Stimulated activated CD8-positive, alpha-beta memory T cell treated with anti-CD3 and anti-CD28 coated beads, Interleukin-4, amount 100 ng/mL, for 1 hour (primary cell): ENCODE measurements at places on chromosomes 16 and 17.
A peak's percentile ranks its signal among the peaks of the same experiment; 100 is the strongest.

DNA sequence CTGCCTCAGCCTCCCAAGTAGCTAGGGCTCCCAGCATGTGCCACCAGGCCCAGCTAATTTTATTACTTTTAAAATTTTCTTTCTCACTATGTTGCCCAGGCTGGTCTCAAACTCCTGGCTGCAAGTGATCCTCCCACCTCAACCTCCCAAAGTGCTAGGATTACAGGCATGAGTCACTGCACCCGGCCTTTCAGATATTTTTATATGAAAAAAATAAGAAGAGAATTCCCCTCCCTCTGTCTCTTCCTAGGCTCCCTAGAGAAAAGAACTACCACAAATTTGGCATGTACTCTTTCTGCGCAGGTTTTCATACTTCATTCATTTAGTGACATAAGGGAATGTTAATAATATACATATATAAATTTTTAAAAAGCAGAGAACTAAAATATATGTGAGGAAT is 21.7 kb upstream of the SMURF2 start:
- no peak for DNase-seq

- DNase-seq: no peak
Measured at GRCh38 chr16:3787924-3788661, 70.8 kb upstream of the TRAP1 start.

DNA sequence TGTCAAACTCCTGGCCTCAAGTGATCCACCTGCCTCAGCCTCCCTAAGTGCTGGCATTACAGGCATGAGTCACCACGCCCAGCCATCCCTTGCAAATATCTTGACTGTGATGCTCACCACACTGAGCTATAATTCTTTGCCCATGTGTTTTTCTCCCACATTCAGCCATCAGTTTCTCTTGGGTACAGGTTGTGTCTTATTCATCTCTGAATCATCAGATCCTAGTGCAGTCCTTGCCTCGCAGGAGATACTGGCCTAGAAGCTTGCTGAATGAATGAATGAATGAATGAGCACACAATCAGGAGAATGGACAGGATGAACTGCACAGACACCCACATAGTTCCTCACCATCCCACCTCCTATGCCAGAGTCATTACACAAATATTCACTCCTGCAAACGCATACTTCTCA is 24.4 kb upstream of the ETV4 start:
- no peak for DNase-seq

DNA sequence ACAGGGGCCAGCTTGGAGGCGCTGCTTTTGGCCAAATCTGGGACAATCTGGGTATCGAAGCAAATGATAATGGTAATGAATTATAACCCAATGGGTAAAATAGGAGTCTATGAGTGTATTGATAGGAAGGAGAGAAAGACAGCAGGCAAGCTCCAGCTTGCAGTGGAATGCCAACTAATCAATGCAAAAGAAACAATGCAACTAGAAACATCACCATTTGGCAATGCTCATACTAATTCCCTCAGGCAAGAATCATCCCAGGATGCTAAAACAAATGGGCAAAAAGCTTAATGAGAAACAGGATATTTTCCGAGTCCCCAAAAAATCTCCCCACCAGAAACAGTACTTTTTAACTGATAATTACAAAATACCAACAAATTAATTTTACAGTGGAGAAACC is 64.7 kb downstream of the ADCY9 start:
- DNase-seq: no peak

DNA sequence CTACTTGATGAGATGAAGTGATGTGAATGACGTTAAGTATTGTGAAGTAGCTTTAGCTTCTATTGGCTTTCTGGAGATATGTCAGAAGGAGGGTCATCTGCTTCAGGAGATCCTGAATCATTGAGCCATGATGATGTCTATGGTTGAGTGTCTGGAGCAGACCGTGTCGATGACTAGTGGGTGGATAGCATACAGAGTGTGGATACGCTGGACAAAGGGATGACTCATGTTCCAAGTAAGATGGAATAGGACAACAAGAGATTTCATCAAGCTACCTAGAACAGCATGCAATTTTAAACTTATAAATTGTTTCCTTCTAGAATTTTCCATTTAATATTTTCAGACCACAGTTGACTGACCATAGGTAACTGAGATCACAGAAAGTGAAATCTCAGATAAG is 116.1 kb upstream of the RBBP6 start:
- no peak for DNase-seq

- peak; percentile 14 for DNase-seq
Measured at GRCh38 chr16:15682105-15682570, 32.1 kb downstream of the NDE1 start.

GRCh38 chr16:79278506-79278905 is 322.0 kb downstream of the MAF start:
- peak; percentile 25 for DNase-seq

- no peak for DNase-seq
Measured at GRCh38 chr17:53033297-53033696, 789.4 kb upstream of the KIF2B start.

DNA sequence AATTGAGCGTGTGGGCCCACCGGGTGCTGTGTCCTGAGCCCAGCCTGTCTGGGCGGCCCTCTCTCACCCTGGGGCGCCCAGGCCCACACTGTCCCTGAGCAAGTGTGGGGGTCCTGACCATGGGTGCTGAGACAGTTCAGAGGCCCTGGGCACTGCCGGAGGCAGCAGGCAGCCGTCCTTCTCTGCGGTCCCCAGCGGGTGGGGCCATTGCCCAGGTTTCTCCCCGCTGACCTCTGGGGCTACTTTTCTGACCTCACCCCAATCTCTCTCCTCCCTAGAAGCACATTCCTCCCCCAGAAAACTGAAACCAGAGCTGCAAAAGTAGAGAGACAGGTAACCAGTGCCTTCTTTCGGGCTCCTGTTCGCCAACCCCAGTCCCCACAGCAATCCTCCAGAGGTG is 36.0 kb upstream of the PVALEF start:
- DNase-seq: no peak

DNA sequence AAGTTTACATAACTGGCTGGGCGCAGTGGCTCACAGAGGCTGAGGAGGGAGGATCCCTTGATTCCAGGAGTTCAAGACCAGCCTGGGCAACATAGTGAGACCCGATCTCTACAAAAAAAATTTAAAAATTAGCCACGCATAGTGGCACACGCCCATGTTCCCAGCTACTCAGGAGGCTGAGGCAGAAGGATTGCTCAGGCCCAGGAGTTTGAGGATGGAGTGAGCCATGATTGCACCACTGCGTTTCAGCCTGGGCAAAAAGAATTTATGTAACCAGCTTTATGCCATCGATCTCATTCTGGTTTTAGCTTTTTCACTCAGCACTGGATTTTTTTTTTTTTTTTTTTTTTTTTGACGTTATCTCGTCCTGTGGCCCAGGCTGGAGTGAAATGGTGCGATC is 9.1 kb upstream of the CD300E start:
- no peak for DNase-seq

DNA sequence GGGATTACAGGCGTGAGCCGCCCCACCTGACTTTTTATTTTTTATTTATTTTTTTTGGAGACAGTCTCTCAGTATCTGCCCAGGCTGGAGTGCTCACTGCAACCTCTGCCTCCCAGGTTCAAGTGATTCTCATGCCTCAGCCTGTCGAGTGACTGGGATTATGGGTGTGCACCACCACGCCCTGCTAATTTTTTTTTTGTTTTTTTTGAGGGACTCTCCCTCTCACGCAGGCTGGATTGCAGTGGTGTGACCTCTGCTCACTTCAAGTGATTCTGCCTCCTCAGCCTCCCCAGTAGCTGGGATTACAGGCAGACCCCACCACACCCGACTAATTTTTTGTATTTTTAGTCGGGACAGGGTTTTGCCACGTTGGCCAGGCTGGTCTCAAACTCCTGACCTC is 7.7 kb downstream of the ZNF207 start:
- no peak for DNase-seq

DNA sequence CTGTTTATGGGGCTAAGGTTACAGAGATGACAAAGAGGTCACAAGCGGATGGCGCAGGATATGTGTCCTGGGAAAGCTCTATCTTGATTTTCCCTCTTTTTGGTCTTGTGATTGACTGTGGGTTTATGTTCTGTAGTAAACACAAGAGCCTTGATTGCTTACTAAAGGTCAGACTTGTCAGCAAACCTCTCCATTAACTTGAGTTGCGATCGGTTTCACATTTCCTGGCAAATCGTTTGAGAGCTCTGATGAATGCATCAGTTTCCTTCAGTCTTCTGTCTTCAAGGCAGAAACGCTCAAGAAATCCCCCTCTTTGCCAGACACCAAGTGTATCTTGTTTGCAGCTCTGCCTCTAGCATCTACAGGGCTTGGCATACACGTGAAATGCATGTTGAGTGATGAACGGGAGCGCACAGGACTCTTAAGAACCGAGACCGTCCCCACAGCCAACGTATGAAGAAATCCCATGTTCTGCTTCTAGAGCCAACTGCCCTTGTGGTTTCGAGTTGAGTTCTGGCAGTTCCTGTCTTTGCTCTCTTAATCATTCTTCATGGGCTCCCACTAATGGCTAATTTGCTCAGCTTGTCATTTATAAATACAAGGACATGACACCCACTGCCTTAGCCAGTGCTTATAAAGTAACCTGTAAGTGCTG is 143.3 kb downstream of the PITPNC1 start:
- no peak for DNase-seq

- no peak for DNase-seq
Measured at GRCh38 chr16:23428351-23428750, 24.6 kb downstream of the COG7 start.

DNA sequence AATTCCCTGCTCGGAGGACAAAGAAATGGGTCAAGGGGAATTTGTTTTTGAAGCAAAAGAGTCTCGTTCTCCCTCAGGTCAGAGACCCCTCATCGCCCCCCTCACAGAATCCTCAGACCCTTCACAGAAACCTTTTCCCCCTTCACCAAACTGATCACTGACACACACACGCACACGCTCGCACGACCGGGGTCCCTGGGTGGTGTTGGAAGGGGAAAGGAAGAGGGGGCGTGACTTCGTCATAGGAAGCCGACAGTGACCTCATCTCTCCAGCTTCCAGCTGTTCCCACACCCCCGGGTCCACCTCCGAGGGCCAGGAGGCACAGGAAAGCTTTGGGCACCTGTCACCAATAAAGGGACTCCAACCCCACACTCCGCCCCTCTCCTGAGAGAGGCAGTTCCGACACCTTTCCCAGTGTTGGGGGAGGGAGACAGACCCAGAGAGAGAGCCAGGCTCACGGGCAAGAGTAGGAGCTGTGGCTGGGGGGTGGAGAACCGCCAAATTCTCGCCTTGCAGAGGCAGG is 1.2 kb downstream of the ASGR1 start:
- DNase-seq: no peak

- no peak for DNase-seq
Measured at GRCh38 chr17:67718325-67718941, 697 bp downstream of the NOL11 start.

DNA sequence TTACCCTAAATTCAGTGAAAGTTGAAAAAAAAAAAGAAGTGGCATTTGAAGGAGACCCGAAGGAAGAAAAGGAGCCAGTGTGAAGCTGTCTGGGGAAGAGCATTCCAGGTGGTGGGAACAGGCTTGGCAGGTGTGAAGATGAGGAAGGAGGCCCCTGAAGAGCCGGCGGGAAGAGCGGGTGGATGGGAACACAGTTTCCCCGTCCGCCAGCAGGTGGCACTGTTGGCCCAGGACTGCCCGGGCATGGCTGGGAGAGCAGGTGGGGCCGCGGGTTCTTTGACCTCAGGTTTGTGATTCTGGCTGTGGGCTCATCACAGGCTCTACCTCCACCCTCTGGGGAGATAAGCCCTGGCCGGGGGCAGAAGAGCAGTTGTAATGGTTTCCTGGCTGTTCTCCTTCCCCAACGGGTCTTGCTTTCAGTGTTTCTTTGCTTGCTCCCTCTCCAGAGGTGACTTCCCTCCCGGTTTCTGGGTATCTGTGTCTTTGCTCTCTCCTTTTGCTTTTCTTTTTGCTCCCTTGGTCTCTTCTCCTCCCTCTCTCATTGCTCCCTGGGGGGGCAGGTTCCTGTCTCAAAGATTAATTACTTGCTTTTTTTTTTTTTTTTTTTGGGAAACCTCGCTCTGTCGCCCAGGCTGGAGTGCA is 32.3 kb downstream of the RAP1GAP2 start:
- peak; percentile 68 for DNase-seq

- DNase-seq: peak; percentile 78
Measured at GRCh38 chr16:1414532-1415260, at the start of gene UNKL. Gene UNKL (minus strand): TSS chr16:1414704. CDS start chr16:1414691, 13 bp downstream.

DNA sequence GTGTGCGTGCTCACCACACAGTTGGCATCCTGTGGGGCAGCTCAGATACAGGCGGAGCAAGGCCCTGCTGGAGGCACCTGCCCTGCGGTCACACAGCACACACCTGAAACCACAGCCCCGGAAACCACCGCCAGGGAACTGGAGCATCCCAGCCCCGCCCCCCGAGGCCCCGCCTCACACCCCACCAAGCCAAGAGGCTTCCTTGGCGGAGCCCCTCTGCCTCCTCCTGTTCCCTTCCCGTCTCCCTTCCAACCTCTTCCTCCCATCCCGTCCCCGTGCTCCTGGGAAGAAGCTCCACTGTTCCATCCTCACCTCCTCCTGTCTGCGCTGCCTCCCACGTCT is 205.5 kb downstream of the NTN1 start:
- no peak for DNase-seq

GRCh38 chr16:73304008-73304774 is 256.3 kb upstream of the ZFHX3 start:
- DNase-seq: no peak

DNA sequence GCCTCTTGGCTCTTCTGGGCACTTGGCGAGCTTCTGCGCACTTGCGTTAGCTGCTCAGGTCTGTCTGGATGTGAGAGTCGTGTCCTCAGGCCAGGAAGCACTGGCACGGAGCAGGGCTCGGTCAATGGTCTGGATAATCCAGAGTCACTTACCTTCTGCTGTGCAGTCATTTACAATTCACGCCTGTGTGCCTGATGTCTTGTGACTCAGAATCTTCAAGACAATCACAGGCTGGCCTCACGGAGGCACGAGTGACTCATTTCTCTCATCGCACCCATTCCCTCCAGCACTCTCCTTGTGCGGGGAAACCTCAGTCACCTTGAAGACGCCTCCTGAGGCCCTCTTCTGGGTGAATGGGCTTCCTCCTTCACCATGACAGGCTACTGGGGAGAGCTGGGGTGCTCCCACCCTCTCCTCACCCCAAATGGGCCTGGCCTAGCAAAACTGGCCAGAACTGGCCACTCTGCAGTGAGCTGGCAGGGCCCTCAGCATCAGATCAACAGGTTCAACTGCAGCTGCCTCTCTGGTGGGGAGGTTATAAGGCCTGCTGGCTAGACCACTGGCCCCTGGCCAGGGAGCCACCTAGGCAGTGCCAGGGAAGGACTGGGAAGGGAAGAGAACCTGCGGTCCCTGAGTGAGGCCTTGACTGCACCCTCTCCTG is 1.9 kb upstream of the CAPN15 start:
- DNase-seq: no peak

- no peak for DNase-seq
Measured at GRCh38 chr17:73343168-73343634, 31.4 kb upstream of the CDC42EP4 start.

- no peak for DNase-seq
Measured at GRCh38 chr17:2214047-2214928, 89.3 kb downstream of the SMG6 start.
